ENCODE measurements at places on chromosomes 11 and 22.

DNA sequence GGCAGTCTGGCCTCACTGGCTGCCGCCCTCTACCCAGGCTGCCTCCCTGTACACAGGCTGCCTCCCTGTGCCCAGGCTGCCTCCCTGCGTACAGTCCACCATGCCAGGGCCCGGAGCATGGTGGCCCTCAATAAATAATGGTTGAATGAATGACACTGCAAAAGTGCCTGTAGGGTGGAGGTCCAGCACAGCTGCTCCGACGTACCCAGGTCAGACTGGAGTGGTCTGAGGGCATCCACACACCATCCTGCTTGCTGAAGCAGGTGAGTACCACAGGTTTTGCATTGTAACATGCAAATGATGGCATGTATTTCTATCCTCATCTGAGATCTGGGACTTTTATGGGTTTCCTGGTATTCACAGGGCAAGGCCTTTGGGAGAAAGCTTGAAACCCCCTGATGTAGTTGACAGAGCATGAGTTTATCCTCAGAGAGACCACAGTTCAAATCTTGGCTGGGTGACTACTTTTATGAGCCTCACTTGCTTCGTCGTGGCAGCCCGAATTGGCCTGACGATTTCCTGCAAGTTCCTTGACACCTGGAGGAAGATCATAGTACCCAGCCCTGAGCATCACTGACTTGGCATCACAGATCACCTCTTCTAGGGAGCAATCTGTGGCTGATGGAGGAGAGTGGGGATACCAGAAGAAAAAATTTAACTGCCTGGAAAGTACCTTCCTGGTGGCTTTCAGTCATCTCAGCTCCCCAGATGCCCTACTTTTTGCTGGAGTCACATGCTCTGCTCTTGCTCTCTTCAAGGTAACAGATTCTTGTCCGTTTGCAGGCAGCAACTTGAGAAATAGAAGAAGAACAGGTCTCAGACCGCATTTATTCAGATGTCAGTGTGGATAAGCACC lies 16.0 kb upstream of the CYB5R3 start:
- DNase-seq, result no peak

DNA sequence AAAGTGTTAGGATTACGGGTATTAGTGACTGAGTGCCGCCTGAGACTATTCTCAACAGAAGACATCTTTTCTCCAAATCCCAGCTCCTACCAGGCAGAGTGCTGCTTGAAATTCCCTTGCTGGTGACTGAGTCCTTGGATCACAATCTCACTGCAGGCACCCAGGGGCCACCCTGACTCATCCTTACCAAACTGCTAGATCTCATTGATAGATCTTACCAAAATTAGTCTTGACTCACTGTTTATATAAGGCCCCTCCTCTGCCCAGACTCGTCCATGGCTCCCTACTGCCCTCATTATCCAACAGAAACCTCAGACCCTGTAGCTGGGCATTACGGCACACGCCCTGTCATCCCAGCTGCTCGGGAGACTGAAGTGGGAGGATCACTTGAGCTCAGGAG lies 14.7 kb downstream of the TBC1D10A start:
- DNase-seq, result no peak

DNA sequence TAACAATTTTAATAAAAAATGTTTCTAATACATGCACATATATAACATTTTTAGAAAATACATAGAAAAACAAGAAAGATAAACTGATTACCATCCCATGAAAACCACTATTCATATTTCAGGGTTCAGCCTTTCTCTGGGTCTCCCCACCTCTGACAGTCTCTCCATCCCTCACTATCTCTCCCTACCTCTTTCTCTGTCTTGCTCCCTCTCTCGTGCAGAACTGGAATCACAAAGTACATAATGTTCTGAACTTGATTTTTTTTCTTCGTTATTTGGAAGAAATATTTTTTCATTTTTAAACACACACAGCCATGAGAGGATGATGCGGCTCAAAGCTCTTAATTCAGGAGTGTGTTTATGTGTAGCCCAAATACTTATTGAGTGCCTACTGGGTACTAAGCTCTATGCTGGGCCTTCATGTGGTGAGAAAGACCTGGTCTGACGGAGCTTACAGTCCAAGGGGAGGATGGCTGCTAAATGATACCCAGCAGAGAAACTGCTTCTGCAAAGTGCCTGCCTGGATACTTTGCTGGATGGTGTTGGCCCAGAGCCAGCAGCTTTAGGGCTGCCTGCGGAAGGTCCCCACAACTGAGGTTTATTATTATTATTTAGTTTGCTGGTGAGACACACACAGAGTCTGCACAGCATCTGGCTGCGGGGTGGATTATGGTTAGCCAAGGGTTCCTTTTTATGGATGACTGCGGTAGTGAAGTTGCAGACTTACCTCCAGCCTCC lies 42.6 kb downstream of the SC5D start:
- no peak for DNase-seq

DNA sequence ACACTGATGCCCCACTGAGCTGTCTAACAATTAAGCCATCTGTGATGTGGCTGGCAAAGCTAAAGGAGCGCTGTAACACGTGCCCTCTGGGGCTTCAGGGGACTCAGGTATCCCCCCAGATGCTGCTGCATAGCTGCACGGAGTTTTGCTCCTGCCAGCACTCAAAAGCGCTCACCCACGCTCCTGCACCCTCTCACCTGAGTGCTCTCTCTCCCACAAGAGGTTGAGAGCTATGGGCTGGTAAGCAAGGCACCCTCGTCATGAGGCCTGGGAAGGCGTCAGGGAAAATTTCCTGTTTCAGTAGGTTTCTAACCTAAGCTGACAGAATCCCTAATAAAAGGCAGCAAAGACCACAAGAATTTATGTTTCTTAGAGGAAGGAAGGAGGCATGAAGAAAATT lies 850.3 kb downstream of the OPCML start:
- no peak for DNase-seq

DNA sequence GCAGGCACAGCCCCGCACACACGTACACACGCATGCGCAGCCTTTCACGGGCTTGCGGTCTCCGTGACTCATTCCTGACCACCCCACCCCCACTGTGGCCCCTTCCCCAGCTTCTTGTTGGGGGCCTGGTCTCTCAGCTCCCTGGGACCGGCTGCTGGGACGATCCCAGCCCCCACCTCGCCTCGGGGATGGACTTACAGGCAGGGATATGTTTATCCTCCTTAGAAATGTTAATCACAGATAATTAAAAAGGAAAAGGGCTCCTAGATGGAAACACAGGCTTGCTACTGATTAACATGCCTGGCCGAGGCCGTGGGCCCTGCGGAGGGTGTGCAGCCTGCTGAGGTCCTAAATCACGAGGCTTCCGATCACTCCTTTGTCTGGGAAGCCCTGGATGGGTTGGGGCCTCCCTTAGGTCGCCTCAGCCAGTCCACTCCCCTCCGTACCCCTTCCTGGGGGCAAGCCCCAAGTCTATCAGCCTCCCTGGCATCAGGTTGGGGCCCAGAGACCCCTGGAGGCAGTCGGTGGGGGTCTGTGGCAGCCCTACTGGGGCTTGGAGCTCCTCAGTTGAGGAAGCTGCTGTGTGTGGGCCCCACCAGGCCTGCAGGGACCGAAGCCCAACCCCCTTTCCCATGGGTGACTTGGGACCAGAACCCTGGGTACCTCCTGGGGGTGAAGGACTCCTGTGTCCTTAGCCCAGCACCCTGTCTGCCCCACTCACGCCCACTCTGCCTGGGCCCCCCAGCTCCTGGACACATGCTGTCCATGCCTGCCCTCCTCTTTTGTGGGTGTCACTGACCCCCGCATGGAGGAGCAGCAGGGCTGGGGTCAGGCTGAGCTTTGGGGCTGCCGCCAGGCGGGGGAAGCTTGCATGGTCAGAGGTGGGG lies 20.6 kb downstream of the TSPAN4 start:
- DNase-seq, result no peak
